ENCODE measurements at places on chromosomes 6 and 20.

- no peak for DNase-seq
Observed at GRCh38 chr6:14616656-14617055, 499.1 kb downstream of the CD83 start.

GRCh38 chr6:106149472-106150069, 63.4 kb downstream of the PRDM1 start:
- no peak for DNase-seq

DNA sequence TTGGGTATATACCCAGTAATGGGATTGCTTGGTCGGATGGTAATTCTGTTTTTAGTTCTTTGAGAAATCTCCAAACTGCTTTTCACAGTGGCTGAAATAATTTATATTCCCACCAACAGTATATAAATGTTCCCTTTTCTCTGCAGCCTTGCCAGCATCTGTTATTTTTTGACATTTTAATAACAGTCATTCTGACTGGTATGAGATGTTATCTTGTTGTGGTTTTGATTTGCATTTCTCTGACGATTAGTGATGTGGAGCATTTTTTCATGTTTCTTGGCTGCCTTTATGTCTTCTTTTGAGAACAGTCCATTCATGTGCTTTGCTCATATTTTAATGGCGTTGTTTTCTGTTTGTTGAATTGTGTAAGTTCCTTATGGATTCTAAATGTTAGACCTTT, 641.6 kb downstream of the HACE1 start:
- no peak for DNase-seq

GRCh38 chr6:112087136-112087911, at the start of the genes FAM229B and TUBE1:
TSS of gene FAM229B (plus strand) at chr6:112087591. CDS start at chr6:112099284, 11,693 bp downstream.
TSS of gene TUBE1 (minus strand) at chr6:112087482. CDS start at chr6:112087434, 48 bp downstream.
- DNase-seq, result peak; percentile 87

- DNase-seq, result no peak
Observed at GRCh38 chr6:1027795-1028569, 283.9 kb upstream of the FOXQ1 start.

DNA sequence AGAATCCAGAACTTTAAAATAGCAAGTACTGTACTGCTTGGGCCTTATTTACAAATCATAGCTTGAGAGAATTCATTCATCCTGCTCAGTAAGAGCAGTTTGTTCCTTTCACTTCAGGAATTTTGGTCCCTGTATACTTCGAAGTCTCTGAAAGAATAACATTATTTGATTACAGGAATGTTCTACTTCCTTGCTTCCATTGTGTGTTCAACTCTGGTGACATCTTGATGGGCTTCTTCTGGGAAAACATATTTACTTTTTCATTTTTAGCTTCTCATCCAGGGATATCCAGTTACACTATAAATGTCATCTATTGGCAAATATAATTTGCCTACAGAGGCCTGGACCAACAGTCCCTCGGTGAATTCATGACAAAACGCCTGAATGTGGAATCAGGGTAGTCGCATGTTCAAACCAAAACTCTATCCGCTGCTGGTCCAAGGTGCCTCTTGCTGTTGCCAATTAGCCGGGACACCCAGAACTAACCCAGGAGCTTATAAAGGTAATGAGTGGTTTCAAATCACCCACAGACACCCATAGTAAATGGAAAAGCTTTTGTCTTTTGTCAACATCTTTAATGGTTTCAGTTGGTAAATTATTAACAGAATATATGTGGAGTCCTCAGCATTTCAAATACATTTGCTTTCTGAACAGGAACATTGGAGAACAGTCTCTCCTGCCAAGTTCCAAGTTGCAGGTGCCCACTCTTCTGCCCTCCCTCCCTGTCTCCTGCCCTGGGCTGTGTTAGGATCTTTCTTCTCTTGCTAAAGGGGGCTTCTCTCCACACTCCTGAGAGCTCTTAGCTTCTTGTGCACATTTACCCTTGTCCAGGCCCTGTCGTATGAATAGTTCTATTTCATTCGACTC, 162.5 kb upstream of the CITED2 start:
- DNase-seq, result no peak

DNA sequence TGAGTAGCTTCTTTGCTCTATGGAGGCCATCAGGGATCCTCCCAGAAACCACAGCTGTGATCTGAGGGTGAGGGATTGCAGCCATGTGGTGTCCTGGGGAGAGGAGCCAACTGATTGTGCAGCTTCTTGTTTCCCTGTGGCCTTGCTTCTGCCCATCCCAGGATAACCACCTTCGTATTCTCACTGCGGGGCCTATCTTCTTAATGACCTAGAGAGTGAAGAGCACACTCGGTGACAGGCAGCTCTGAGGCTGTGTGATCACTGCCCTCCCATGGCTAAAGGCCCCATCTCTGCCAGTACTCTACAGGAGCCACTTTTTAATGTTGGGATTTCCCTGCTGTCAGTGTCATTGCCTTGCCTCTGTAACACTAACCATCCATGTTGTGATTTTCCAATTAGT, 5.3 kb upstream of the RAET1L start:
- no peak for DNase-seq

GRCh38 chr6:105824732-105825131, 261.4 kb upstream of the PRDM1 start:
- DNase-seq, result no peak

- DNase-seq, result no peak
Observed at GRCh38 chr20:42392442-42392841, 774.3 kb upstream of the CHD6 start.

DNA sequence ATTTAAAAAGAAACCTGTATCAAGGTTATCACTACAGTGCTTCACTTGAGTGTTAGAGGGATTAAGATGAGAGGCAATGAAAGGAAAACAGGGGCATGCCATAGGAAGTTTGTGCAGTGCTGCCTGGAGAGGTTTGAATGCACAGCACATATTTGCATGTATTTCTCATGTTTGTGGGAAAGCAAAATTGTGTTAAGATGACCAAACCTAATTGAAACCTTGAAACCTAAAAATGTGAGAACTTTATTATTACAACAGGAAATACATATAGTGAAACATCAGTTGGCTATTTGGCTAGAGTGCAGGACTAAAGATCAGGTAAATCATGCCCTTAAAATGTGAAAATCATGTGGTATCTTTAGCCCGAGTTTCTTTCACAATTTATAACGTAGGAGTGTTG, 8.5 kb upstream of the TBXT start:
- no peak for DNase-seq

DNA sequence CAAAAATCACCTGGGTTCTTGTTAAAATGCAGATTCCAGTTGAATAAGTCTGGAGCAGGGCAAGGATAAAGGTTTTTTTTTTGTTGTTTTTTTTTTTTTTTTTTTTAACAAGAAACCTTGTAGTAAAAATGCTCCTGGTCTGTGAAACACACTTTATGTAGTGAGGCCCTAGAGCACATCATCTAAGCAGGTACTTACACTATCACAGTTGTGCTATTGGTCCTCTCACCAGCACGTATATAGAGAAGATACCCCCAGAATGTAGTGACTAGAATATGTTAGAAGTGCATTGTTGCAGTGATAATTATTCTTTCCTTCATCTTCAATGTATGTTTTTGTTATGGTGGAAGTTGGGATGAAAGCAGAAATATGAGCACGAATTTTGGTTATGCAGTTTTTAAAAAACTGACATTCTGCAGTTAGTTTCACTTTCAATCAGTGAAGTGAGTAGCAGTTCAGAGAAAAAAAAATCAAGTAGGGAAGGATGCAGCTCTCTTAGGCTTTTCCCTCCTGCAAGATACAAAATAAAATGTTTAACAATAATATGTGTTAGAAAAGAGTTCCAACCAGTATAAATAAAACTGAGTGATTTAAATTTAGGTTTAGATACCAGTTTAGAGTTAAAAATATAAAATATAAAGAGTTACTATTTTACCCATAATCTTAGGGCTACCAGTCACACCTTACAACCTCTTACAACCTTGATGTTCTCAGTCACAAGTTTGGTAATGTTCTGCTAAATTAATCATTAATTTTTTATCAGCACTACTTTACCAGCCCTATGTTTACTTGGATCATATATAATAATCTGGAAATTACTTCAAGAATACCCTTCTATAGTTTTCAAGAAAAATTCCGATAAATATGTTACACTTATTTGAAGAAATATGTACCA, 9.2 kb upstream of the DEFB113 start:
- no peak for DNase-seq

- DNase-seq, result no peak
Observed at GRCh38 chr6:128617285-128617684, 96.9 kb upstream of the PTPRK start.

DNA sequence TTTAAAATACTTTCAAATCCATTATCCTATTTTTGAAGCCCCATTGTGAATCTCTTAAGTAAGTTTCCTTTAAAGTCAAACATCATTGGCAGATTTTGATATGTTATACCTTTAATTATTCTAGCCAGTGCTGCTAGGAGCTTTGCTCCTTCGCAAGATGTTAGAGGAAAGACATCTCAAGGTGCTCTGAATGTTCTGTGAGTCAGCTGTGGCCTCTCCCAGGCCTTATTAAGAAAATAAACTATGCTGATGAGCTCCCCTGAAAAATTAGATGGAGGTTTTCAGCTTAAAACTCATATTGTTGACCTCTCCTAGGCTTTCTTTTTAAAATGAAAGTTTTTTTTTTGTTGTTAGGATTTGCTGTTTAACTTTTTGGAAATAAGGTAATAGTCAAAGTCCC, 57.3 kb downstream of the TRAF3IP2 start:
- no peak for DNase-seq

GRCh38 chr6:91407706-91408105, 820.8 kb upstream of the MAP3K7 start:
- no peak for DNase-seq

GRCh38 chr20:56151834-56152233, 96.7 kb upstream of the MC3R start:
- no peak for DNase-seq

DNA sequence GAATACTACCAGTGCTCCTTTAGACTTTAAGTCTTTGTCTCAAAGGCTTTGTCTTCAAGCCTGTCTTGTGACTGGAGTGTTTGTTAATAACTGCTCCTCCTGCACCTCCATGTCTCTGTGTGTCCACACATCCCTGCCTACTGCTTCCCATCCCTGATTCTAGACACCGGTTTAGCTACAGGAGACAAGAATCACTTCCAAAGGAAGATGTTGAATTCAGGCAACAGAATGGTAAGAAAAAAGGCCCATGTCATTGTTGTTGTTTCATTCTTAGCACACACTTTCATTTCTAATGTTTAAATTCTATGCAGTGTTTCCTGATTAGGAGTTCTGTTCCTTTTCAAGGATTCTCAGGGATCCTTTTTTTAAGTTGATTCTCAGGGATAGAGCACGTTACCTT, 293.6 kb upstream of the STXBP5 start:
- DNase-seq, result no peak

- no peak for DNase-seq
Observed at GRCh38 chr6:17478223-17478907, 85.0 kb downstream of the CAP2 start.

DNA sequence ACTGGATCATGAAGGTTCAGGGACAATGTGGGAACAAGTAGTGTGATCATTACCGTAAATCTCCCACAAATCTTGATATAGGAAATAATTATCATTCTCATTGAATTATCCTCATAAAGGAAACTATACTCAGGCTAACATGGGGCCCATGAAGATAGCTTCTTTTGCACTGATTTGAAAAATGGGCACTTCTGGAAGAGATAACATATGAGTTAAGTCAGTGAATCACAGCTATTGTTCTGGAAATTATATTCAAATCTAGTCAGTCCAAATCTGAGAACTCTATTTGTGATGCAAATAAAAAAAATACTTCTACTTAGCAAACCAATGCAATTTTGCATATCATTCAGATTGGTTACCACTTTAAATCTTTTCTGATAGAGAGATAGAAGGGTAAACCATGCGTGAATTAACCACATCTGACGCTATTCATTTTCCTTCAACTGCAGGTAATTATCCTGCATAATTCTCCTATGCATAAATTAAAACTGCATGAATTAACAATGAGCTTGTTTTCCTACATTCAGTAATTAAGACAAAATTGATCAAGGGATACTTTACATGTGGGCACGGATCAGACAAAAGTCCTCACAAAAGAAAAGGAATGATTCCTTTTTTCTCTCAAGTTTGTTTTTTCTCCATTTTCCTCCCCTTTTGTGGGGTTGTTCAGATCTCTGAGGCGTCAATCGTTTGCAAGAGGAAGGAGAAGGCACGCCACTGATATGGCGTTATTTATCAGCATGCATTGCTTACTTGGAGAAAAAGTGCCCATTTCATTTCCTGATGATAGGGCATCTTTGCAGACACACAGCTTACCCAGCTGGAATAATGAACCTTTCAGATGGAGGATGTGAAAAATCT, 36.4 kb downstream of the RIPOR2 start:
- no peak for DNase-seq

- DNase-seq, result no peak
Observed at GRCh38 chr20:5430670-5431069, 113.9 kb upstream of the PROKR2 start.

GRCh38 chr6:111692327-111693164, 86.9 kb upstream of the TRAF3IP2 start:
- DNase-seq, result no peak

GRCh38 chr20:1721687-1722512, 64.3 kb upstream of the SIRPG start:
- DNase-seq, result no peak

- no peak for DNase-seq
Observed at GRCh38 chr20:52001999-52002666, 189.4 kb downstream of the ZFP64 start.

DNA sequence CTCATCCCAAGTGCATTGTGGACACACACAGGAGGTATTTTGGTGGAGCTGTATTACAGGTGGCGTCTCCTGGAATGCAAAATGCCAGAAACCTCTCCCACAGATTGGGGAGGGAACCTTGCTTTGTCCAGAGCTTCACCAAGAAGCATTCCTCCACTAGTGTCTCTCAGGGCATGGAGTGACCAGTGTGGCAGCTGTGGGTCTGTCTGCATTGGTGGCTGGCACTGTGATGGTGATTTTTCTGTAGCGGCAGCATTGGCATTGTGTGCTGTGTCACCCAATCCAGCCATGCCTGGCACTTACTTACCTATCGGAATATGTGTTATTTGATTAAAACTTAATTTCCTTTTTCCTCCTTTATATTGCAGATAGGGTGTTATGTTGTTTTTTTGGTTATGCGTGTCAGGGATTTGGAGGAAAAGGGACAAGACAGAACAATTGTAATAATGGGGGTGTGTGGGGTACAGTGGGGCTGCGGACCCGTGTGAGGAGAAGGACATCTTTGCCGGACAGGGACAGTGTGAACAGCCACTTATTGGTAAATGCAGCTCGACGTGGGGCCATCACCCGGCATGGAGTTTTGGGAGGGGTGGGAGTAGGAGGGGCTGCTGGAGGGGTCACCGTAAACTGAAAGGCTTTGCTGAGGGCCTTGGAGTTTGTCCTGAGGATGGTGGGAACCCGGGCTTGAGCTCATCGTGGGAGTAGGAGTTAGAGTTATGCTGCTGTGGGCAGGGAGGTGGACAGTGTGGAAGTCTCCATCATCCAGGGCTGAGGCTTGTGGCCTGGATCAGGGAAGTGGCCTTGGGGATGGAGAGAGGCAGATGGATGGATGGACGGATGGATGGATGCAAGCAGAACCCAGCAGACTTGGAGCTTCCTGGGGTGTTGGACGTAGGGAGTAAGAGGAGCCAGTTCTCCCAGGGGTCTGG, 105.0 kb downstream of the SYCP2 start:
- no peak for DNase-seq

All from stimulated activated CD4-positive, alpha-beta T cell treated with anti-CD3 and anti-CD28 coated beads, Interleukin-4, amount 100 ng/mL, for 48 hours (primary cell).